ENCODE measurements at places on chromosomes 1 and 21.

- no peak for DNase-seq
Observed at GRCh38 chr1:54237586-54237985, 37.6 kb downstream of the MRPL37 start.

GRCh38 chr1:64195081-64195395 is 8.4 kb upstream of the UBE2U start:
- DNase-seq = no peak

GRCh38 chr1:59445040-59445439 is 148.1 kb downstream of the FGGY start:
- no peak for DNase-seq

DNA sequence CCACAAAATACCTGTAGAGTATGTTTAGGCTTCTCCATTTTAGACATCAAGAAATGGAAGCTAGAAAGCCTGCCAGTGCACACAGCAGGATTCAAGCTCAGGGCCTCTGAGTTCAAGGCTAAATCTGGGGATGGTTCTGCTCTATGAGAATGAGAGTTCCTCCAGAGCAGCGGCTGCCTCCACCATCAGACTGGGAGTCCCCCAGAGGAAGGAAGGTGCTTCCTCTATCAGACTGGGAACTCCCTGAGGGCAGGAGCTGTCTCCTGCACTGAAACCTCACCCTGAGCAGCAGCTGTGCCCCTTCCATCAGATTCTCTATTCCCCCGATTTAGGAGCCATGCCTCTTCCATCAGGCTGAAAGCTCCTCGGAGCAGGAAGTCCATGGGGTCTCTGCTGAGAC is 20.1 kb downstream of the PLA2G5 start:
- DNase-seq = no peak

DNA sequence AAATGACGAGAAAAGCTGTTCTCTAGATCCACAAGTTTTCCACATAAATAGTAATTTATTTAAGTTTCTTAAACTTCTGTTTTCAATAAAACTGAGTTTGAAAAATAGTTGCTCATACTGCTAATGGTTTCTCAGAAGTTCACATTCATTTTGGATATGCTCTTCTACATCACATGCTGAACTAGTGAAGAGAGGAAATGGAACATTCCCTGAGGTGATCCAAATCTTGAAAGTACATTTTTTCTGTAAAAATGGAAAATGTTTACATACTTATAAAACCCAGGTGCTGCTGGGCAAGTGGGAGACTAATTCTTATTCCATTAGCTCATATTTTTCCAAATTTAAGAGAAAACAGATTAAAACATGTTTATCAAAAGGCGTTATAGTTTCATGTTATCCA is 111.7 kb downstream of the ADGRL4 start:
- DNase-seq = no peak

DNA sequence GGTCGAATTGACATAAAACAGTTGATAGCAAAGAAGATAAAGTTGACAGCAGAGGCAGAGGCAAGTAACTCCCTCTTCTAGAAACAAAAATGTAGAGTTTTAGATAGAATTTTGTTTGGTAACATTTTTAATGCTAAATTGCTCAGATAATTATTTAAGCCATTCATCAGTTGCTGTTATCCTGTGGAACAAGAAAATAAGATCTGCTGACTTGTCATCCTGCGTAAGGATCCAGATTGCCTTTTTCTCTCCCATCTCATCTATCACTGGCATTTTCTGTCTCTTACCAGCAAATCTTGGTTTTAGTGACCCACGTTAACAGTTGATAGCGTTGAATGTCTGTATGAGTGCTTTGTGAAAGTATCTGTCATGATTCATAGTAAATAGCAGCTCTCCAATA is 29.8 kb downstream of the SOAT1 start:
- no peak for DNase-seq

DNA sequence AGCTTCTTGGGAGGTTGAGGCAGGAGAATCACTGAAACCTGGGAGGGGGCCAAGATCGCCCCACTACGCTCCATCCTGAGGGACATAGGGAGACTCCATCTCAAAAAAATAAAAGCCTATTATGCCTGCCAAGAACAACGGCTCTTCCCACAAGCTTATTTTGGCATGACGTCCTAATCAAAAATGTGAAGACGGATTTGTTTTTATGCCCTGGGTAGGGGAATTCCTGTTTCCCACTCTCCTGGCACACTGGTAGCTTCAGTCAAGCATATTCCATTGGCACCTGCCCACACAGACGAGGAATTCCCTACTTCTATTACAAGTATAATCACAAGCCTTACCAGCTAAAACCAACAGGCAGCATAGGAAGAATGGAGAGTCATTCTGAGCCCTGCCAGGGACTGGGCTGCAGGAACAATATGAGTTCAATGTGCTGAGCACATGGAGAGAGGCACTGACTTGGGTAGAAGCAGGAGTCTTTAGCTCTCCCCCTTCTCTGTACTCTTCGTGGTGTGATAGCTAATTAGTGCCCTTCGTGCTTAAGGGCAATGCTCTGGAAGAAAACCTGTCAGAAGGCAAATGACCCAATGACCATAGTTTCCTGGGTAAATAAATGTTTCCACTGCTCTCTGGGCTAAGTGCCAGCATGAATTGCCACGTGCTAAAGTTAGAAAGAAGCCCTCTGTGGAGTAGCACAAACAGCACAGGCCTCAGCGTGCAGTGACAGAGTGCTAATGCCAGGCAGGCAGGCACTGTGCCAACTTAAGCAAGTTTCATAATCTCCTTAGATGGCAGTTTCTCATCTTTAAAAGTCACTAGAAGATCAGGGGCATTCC is 16.8 kb downstream of the TNFSF4 start:
- DNase-seq = no peak

- DNase-seq = no peak
Observed at GRCh38 chr1:221781102-221781755, 39.3 kb upstream of the DUSP10 start.

GRCh38 chr1:76101548-76101947 is 27.0 kb downstream of the ST6GALNAC3 start:
- DNase-seq = no peak

- DNase-seq = no peak
Observed at GRCh38 chr1:55575571-55576279, 360.6 kb upstream of the USP24 start.

GRCh38 chr1:167452483-167452882 is 65.8 kb downstream of the CD247 start:
- DNase-seq = no peak

GRCh38 chr1:31910933-31911332 is 27.2 kb downstream of the PTP4A2 start:
- DNase-seq = no peak

DNA sequence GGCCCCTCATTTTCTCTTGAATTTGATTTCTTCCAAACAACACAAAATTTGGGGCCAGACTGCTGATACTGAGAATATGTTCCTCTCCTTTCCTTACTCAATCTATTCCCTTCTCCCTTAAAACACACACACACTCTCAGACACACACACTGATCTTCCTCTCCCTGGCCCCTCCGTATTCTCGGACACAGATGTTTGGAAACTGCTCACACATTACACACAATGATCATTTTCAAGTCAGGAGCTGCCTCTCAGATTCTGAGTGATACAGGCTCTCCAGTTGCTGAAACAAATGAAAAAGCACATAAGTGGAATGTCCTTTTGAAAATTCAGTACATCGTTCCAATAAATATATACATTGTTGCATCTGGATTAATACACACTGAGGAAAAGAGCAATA is 161.3 kb downstream of the CLEC20A start:
- DNase-seq = no peak

- no peak for DNase-seq
Observed at GRCh38 chr1:50112193-50112592, 3.5 kb downstream of the ELAVL4 start.

DNA sequence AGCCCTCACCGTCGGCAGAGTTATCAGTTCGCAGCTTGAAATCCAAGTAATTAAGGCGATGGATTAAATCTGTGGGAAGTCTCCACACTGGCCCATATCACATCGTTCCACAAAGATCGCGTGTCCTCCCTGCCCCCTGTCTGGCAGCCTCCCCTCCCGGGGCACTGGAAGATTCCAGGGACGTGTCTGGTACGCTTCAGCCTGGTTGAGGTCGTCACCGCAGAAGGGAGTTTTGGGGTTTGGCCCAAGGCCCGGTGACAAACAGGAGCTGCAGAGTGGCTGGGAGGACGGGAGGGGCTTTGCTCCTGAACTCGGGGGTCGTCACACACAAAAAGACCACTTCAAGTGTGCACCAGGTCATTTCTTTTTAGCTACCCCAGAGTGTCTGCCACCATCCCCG is 51.1 kb downstream of the PRDM16 start:
- DNase-seq = no peak

DNA sequence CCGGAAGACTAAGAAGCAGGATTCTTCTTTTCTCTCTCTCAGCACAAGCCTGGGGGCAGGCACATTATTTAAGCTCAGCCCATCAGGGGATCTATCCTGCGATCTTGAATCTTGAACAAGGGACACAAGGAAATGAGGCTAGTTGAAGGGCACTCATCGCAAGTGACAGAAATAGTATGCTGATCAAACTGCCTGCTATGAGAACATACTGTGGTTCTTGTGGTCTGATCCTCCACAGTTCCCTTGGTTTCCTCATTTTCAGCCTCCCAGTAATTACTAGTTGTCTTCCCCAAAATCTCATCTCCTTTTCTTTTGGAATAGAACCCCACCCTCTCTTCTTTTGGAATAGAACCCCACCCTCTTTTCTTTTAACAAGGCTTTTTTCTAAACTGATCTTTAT is 6.5 kb downstream of the ANKRD45 start:
- no peak for DNase-seq

DNA sequence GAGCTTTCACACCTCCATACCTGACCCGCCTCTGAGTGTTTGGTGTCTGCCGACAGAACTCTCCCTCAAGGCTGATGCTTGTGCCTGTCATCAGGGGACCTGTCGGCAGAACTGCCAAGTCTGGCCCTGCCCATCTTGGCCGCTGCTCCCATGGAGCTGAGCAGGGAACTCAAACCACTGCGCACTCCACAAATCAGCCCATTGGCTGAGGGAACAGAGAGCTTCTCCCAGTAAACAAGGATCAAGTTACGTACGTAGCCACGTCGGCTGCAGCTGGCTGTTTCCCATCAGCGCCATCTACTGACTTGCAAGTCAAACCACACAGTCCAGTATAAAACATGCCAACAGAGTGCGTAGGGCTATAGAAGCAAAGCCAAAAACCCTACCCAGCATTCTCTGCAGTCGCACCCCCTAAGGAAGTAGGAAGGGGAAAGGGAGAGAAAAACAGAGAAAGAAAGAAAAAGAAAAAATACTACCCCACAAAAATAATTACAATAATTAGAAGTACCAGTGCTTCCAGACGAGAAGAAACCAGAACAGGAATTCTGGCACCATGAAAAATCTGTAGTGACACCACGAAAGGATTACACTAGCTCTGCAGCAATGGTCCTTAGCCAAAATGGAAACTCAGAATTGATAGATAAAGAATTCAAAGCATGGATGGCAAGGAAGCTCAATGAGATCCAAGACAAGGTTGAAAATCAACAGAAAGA is 13.1 kb downstream of the KRTAP13-1 start:
- no peak for DNase-seq

DNA sequence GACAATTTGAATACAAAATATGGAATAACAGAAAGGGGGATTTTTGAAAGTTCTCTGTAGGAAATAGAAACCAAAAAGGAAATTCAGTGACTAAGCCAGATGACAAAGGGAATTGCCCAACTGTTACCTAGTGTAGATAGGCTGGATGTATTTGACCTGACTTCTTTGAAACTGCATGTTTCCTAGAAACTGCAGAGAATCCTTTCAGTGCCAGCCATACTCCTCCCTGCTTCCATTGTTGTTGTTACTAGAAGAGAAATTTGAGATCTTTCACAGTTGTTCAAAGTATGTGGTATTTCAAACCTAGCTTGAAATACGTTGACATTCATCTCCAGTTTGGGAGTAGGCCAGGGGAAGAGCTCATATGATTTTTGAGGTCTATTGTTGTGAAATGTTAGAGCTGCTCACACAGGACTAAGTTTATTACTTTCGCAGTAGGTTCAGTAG is 1.8 kb upstream of the GBP5 start:
- DNase-seq = no peak

DNA sequence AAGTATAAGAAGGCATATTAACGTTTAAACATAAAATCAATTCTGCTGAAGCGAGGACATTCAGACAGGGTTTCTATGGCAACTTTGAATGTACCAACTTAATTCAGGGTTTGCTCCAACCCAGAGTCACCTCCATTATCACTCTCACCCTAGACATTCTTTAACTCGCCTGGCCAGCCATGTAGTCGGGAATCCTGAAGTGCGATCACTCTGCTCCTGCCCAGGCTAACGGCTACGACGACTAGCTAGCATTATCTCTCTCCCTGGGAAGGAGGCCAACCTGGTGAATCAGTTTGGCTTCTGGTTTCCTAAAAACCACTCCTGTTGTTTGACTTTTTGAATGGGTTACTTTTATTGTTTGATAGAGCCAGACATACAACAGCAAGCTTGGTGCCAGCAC is 38.9 kb upstream of the ZBTB18 start:
- DNase-seq = no peak

DNA sequence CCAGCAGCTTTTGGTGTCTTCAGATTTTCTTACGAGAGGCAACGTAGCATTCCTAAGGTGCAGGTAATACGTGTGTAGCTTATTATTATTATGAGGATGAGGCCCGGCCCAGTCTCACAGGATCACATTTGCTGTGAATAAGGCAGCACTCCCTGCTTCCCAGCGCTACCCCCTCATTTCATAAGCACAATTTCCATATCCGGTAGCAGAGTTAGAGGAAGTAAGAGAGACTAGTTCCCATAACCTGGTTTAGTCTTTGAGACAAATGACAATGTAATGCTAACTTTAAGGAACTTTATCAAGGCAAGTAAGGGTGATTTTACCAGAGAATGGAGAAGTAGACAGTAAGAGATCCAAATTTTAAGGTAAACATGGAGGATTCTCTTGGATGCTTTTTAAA is 14.6 kb upstream of the LMO4 start:
- no peak for DNase-seq

DNA sequence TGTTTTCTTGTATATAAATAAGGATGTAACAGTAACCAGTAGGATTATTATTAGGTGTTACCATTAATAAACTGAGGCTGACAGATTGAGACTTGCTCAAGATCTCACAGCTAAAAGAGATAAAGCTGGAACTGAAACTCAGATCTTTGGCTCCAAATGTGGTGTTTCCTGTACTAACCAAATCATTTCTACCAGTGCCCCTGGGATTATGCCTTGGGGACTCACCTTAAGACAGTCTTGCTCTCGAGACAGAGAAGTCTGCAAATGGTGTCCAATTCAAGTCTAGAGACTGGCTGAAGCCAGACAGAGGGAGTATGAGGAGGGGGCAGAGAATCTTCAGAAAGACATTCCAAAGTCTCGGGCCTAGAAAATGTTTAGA is 593 bp upstream of the CD53 start:
- no peak for DNase-seq

GRCh38 chr1:4730078-4730477 is 75.7 kb downstream of the AJAP1 start:
- DNase-seq = no peak

Measured in activated CD8-positive, alpha-beta memory T cell treated with anti-CD3 and anti-CD28 coated beads for 1 hour (primary cell).